ENCODE measurements at places on chromosomes 11 and 22.

DNA sequence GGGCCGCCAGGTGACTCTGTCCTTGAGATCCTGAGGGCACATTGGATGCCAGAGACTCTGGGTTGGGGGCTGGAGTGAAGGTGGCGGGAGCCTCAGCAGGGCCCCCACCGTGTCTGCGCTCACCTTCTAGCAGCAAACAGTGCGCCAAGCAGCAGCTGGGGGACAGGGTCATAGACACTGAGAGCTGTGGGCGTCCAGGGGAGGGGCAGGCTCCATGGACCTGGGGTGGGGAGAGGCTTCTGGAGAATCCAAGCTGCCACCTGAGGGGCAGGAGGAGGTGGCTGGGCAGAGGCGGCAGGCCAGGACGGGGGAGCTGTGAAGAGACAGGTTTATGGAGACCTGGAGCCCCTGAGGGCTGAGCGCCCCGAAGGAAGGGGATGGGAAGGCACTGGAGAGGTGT is 8.0 kb downstream of the PHRF1 start:
- peaks cover 28% of the 10 kb centered on the region for H3K36me3 ChIP-seq
- H3K27ac ChIP-seq = no peak overlapping the region
- no peaks in the 10 kb centered on the region for H3K27me3 ChIP-seq
- H3K4me1 ChIP-seq = peaks cover 40% of the 10 kb centered on the region
- no peak overlapping the region for H3K4me3 ChIP-seq
- DNase-seq = no peak

- DNase-seq = no peak
- H3K4me1 ChIP-seq = peaks cover 7% of the 10 kb centered on the region
- no peak overlapping the region for H3K27ac ChIP-seq
- H3K27me3 ChIP-seq = peaks cover 20% of the 10 kb centered on the region
- H3K36me3 ChIP-seq = no peaks in the 10 kb centered on the region
Measured at GRCh38 chr22:17373855-17374254, 4.6 kb downstream of the CECR2 start.

DNA sequence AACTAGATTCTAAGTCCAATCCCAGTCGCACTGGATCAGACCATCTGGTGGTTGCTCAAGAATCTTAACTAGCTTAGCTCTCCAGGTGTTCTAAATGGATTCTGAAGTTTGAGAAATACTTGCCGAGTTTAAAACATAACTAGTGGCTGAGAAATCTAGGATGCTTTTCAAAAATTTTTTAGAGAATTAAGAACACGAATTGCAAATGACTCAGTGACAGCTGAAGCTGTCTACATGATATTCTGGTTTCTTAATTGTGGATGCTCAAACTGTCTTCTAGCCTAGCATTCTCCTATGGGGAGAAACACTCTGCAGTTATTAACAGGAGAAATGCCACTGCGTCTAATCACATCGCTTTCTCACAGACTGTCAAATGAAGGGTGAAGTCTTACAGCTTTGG is 20.2 kb upstream of the TP53AIP1 start:
- H3K36me3 ChIP-seq = no peaks in the 10 kb centered on the region
- H3K27me3 ChIP-seq = no peaks in the 10 kb centered on the region
- H3K4me3 ChIP-seq = no peak overlapping the region
- no peak overlapping the region for H3K27ac ChIP-seq
- H3K4me1 ChIP-seq = peaks cover 25% of the 10 kb centered on the region

DNA sequence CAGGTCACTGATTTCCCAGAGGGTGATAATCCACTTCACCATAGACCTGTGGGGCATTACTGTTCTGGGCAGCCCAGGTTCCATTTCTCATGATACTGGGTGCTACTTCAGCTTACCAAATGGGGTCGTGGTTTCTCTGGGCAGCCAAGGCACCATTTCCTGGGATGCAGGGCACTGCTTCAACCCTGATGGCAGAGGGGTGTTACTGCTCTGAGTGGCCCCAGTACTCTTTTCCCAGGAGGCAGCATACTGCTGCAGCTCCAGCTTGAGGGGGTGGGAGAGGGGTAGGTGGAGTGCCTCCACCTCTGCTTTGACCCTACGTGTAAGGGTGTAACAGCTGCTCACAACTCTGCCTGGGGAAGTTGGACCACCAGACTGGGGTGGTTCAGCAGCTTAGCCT is 51.1 kb downstream of the PRMT3 start:
- H3K27ac ChIP-seq = no peak overlapping the region
- H3K4me1 ChIP-seq = peaks cover 3% of the 10 kb centered on the region
- H3K27me3 ChIP-seq = no peaks in the 10 kb centered on the region
- H3K36me3 ChIP-seq = peaks cover 36% of the 10 kb centered on the region

- H3K27me3 ChIP-seq = no peaks in the 10 kb centered on the region
- no peak overlapping the region for H3K27ac ChIP-seq
- no peaks in the 10 kb centered on the region for H3K36me3 ChIP-seq
- no peaks in the 10 kb centered on the region for H3K4me1 ChIP-seq
- DNase-seq = no peak
Measured at GRCh38 chr11:21372672-21373071, 703.3 kb downstream of the NELL1 start.

- DNase-seq = peak; percentile 73
- peak overlapping the region; percentile 95 for H3K4me3 ChIP-seq
- H3K4me1 ChIP-seq = peaks cover 46% of the 10 kb centered on the region
Measured at GRCh38 chr11:118398791-118399559, 2.4 kb upstream of the ATP5MG start.

- H3K4me1 ChIP-seq = no peaks in the 10 kb centered on the region
- DNase-seq = no peak
- no peaks in the 10 kb centered on the region for H3K36me3 ChIP-seq
- peaks cover 6% of the 10 kb centered on the region for H3K27me3 ChIP-seq
Measured at GRCh38 chr11:130831976-130832375, 84.3 kb downstream of the SNX19 start.

DNA sequence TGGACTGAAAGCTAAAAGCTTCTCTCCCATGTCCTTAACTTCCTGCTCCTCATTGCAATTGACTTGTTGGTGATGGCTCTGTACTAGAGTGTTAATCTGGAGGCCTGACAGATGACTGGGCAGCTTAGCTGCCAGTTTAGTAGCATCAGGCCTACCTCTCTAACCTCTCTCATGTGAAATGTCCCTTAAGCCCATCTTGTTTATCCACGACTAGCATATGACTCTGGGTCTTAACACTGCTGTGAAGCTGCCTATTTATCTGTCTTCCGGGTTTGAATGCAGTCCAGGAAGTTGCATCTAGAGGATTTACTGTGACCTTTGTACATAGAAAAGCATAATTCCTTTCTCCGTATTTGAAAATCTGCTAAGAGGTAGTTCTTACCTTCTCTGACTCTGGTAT is 85.3 kb upstream of the HORMAD2 start:
- peaks cover 14% of the 10 kb centered on the region for H3K4me1 ChIP-seq
- H3K27me3 ChIP-seq = no peaks in the 10 kb centered on the region
- peaks cover 5% of the 10 kb centered on the region for H3K36me3 ChIP-seq

DNA sequence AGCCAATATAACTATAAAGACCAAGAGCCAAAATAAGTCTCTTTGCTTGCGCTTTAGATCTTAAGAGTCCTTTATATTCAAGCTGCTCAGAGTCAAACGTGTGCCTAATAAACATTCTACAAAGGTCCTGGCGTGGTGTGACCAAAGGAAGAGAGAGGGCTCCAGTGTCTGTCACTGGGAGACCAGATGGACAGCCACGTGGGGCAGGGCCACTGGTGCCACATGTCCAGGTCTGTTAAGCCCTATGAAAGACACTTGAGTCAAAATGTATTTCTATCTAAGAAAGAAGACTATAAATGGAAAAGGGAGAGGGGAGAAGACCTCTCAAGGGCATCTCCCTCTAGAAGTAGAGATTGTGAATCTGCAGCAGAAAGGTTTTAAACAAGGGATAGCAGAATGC is 32.2 kb upstream of the EHF start:
- H3K36me3 ChIP-seq = no peaks in the 10 kb centered on the region
- DNase-seq = no peak
- H3K4me1 ChIP-seq = peaks cover 4% of the 10 kb centered on the region
- peaks cover 28% of the 10 kb centered on the region for H3K27me3 ChIP-seq
- H3K27ac ChIP-seq = peak overlapping the region; percentile 3

- peaks cover 13% of the 10 kb centered on the region for H3K27me3 ChIP-seq
- H3K4me1 ChIP-seq = no peaks in the 10 kb centered on the region
- DNase-seq = no peak
- no peak overlapping the region for H3K27ac ChIP-seq
Measured at GRCh38 chr11:113444502-113445123, 30.6 kb downstream of the DRD2 start.

DNA sequence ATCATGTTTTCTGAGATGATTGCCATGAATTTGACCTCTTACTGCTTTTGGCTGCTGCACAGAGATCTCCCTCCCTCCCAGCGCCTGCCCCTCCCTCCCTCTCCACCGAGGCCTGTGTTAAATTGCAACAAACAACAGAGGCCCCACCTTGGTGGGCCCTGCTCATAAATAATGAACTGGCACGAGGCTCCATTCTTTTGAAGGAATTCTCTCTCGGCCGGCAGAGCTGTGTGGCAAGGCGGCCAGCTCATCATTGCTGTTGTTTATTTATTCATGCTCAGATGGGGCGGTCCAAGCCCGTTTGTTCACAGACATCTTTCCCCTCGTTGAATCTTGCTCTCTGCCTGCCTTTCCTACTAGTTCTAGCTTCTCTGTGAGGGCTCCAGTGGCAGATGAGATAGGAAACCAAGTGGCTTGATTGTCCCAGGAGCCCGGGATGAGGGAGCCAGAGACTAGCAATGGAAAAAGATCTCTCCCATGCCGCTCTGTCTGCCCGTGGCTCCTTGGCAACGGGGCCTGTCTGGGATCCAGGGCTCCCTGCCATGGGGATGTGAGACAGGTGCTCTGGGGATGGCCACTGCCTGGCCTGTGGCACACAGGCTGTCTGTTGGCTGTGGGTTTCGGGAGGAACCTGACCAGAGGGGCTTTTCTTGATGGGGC is 192.6 kb downstream of the DSCAML1 start:
- H3K36me3 ChIP-seq = no peaks in the 10 kb centered on the region
- no peak overlapping the region for H3K27ac ChIP-seq
- DNase-seq = no peak
- peaks cover 8% of the 10 kb centered on the region for H3K4me1 ChIP-seq

DNA sequence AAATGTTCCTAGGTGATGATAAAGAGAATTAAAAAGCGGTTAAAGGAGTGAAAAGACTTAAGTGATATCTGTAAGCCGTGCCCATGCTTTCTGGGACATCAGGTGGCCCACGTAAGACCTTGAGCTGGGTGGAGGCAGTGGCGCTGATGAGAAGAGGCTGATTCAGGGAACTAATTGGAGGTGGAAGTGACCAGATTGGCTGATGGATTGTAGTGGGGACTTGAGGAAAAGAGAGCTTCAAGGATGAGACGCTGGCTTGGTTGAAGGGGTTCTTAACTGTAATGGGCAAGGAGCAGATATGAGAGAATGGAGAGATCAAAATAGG is 69.1 kb upstream of the EP300 start:
- H3K36me3 ChIP-seq = no peaks in the 10 kb centered on the region
- H3K27me3 ChIP-seq = no peaks in the 10 kb centered on the region
- peaks cover 16% of the 10 kb centered on the region for H3K4me1 ChIP-seq

- no peak overlapping the region for H3K27ac ChIP-seq
- no peak for DNase-seq
Measured at GRCh38 chr11:103530257-103530656, 421.0 kb downstream of the DYNC2H1 start.

- peaks cover 7% of the 10 kb centered on the region for H3K4me1 ChIP-seq
- H3K27ac ChIP-seq = no peak overlapping the region
- no peak for DNase-seq
- no peaks in the 10 kb centered on the region for H3K27me3 ChIP-seq
Measured at GRCh38 chr22:28783786-28784671, 11.5 kb downstream of the CCDC117 start.

- H3K36me3 ChIP-seq = no peaks in the 10 kb centered on the region
- H3K27ac ChIP-seq = no peak overlapping the region
- H3K4me1 ChIP-seq = no peaks in the 10 kb centered on the region
- H3K27me3 ChIP-seq = peaks cover 2% of the 10 kb centered on the region
Measured at GRCh38 chr11:115848080-115848479, 343.9 kb upstream of the CADM1 start.

GRCh38 chr11:119029340-119030028 is 1.2 kb downstream of the SLC37A4 start:
- H3K27ac ChIP-seq = peak overlapping the region; percentile 70
- peaks cover 12% of the 10 kb centered on the region for H3K36me3 ChIP-seq
- H3K4me3 ChIP-seq = peak overlapping the region; percentile 77
- no peaks in the 10 kb centered on the region for H3K27me3 ChIP-seq
- peaks cover 26% of the 10 kb centered on the region for H3K4me1 ChIP-seq
- DNase-seq = peak; percentile 75

GRCh38 chr11:122523846-122524805 is 131.4 kb upstream of the UBASH3B start:
- peaks cover 4% of the 10 kb centered on the region for H3K27me3 ChIP-seq
- DNase-seq = no peak
- H3K36me3 ChIP-seq = no peaks in the 10 kb centered on the region
- H3K27ac ChIP-seq = no peak overlapping the region

DNA sequence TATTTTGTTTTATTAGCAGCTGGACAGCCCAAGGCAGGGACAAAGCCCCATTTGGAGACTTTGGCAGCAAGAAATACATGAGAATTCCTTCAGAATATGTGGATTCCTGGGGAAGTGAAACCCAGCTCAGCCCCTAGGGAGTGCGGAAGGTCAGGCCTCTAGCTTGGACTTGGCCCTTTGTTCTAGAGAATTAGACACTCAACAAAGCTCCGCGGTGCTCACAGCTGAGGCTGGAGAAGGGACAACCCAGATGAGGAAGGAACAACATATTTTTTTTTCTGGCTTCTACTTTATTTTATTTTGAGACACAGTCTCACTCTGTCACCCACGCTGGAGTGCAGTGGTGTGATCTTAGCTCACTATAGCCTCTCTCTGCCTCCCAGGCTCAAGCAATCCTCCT is 44.7 kb upstream of the SEPTIN5 start:
- no peak overlapping the region for H3K4me3 ChIP-seq
- no peak overlapping the region for H3K27ac ChIP-seq
- no peak for DNase-seq
- peaks cover 2% of the 10 kb centered on the region for H3K27me3 ChIP-seq
- H3K36me3 ChIP-seq = no peaks in the 10 kb centered on the region

GRCh38 chr11:14230407-14230806 is 128.6 kb downstream of the RRAS2 start:
- no peak for DNase-seq
- H3K4me3 ChIP-seq = no peak overlapping the region
- no peaks in the 10 kb centered on the region for H3K36me3 ChIP-seq
- H3K27ac ChIP-seq = no peak overlapping the region
- no peaks in the 10 kb centered on the region for H3K27me3 ChIP-seq

- H3K36me3 ChIP-seq = no peaks in the 10 kb centered on the region
- DNase-seq = no peak
- H3K4me1 ChIP-seq = no peaks in the 10 kb centered on the region
Measured at GRCh38 chr22:39364714-39365491, 15.1 kb downstream of the SYNGR1 start.

DNA sequence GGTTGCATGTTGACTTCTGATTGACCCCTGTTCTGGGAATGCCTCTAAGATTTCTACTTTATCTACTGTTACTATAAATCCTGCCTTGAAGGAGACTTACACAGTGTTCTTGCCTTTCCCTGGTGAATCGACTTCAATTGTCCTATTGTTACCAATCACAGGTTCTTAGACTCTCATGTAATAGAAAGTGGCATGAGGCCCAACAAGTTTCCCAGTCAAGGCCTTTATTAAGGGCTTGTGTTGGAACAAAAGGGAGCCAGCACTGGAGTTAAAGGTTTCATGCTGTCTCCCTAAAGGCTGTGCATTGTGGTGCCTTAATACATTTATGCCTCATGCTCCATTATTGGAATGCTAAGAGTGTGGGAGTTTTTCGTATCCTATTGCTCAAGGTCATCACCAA is 23.3 kb downstream of the MS4A2 start:
- H3K27me3 ChIP-seq = peaks cover 3% of the 10 kb centered on the region
- DNase-seq = no peak
- no peak overlapping the region for H3K4me3 ChIP-seq
- no peaks in the 10 kb centered on the region for H3K36me3 ChIP-seq

All from activated naive CD4-positive, alpha-beta T cell treated with anti-CD3 and anti-CD28 coated beads for 36 hours (primary cell).